HCT116 (cell line): ENCODE measurements at places on chromosomes 12 and 14. TPM values are rescaled to one million over a fixed set of nuclear protein-coding genes. Genes with fewer than 3 reads are reported as not detected.

DNA sequence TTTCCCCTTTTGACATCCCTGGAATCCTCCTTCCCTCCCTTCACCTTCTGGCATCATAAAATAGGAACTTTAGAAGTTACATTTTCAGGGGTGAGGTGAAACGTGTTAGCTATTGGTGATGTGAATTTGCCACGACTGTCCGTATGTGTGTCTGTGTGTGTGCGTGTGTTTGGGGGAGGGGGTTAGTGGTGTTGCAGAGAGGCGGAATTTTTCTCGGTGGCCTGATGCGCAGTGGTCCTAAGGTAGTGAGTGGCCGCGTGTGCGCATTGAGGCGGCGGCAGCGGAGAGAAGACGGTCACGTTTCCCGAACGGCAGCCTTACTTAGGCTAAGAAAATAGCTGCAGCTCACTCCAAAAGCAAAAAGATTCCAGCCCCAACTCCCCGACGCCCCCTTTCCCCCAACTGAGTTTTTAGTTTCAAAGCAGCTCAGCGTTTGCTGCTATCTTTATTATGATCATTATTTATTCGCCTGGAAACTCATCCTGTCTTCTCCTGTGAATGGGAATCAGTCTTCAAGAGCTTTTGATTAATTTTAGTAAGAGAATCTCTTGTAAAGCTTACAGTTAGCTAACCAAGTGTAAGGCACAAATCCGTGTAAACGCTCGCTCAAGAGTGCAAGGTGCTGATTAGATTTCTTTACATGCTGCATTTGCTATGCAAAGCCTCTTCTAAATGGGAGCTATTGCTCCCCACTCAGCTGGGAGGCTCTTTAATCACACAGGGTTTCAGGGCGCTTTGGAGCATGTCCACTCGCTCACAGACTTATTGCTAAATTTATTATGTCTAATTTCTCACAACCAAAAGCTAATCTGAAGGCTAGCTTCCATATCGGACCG lies 4.7 kb downstream of the FLRT2 start:
- no peak for DNase-seq

- DNase-seq, result no peak
These were observed 114.0 kb upstream of the TMEM132D start for GRCh38 chr12:130017591-130018449.

- no peak for DNase-seq
These were observed 86.2 kb upstream of the GNG2 start for GRCh38 chr14:51774209-51774608.

GRCh38 chr12:115869604-115870003 lies 407.9 kb downstream of the MED13L start:
- DNase-seq, result no peak

DNA sequence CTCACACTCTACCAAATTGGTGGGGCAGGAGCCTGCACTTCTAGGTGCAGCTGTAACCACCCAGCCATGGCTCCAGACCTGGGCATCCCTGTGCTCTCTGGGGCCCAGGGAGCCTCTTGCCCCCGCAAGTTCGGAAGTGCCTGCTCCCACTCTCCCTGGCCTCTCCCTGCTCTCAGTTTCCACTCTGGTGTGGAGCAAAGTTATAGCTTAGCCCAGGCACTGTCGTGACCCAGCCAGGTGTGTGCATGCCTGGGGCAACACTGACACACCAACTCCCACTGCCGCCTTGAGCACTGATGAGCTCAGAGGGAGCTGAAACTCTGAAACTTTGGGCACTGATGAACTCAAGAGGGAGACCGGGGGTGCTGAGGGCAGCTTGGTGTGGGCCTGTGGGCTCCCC lies 8.7 kb upstream of the FBXO33 start:
- DNase-seq, result no peak

DNA sequence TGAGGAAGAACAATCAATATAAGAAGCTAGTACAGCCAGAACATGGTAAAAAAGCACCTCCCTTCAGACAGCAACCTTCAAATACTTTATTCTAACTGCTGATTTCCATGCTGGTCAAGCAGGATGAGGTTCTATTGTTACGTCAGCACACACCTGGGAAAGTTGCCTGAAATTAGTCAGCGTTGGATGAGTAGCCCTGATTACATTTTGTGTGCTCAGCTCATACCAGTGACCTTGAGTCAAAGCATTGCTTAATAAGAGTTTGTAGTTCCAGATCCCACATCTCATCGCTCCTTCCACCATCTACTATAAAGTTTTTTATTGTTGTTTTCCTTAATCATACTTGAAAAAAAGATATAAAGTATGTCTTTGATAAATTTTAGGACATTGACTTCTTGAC lies 361.5 kb downstream of the EGLN3 start:
- DNase-seq, result no peak

DNA sequence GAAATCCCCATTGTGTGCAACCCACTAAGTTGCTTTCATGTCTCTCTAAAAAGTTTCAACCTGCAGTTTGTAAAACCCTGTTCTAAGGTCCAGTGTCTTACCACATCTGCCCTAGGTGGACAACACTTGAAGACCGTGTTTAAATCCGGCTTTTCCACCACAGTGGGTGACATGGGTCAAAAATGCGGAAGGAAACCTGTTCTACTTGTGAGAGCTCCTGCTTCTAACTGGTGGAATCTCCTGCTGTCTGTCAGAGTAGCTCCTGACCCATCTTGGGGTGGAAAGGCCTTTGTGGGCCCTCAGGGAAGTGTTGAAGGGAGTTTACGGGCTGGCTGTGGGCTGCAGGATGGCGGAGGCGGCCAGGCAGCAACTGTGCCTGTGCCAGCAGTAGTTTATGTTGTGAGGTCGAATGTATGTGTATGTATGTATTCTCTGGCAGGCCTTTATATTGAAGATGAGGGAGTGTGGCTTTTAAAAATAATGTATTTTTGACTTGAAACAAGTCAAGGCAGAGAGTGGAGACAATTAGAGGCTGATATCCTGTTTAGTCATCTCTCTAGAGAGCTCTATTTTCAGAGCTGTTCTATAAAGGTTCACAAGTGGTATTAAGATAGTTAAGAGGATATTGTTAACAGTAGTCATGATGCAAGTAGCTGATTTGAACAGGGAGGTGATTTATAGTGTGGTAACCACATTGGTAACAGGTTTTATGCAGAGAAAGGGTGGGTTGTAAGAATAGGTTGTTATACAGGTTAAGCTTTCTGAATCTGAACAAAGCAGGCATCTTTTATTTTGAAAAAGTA lies 67.0 kb downstream of the PRKCH start:
- peak; percentile 26 for DNase-seq

DNA sequence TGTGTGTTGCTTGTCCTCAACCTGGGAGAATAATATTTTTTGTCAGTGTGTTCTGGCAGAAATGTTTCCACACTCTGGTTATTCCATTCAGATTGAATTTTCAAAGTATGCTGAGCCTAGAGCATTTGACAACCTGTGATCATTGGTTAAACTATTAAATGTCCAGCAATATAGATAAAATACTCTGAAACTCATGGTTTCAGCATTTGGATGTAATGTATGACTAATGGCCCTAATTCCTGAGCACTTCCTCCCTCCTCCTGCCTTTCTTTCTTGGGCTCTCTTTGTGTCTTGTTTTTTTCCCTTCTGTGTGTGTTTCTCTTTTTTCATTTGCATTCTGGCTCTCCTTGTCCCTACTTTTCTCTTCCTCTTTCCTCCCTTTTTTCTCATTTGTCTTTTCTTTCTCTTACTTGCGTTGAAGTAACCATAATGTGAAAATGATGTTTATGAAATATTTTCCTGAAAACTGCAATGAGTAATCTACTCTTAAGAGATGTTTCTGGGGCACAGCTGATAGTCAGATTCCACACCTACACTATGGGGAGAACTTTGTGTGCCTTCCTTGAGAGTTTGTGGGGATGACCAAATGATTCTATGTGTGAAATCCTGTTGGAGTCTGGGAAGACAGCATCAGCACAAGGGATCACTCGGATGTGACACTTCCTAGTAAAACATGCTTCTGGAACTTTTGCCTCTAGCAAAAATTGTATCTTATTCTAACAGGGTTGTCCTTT lies 74.6 kb downstream of the FRMD6 start:
- DNase-seq, result no peak

CLEC14A gene
- 0.10 TPM for total RNA-seq

IL31 gene
- not detected for total RNA-seq
